ENCODE measurements at places on chromosomes 1 and 21.

DNA sequence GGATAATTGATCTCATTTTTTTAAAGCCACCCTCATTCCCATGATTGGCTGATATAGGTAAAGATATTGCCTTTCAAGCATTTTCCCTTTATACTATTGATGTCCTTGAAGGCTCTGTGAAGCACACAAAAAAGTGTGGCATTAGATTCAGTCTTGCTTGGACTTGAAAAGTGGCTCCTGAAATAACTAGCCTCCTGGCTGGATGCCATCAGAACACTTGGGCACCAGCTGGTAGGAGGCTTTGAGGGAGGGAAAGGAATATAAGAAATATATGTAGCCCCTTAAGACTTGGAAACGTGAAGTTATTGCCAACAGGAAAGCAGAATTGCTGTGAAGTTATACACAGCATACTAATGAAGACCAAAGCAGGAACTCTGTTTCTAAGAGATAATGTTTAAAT, 14.1 kb downstream of the MTR start:
- peak; percentile 34 for DNase-seq

DNA sequence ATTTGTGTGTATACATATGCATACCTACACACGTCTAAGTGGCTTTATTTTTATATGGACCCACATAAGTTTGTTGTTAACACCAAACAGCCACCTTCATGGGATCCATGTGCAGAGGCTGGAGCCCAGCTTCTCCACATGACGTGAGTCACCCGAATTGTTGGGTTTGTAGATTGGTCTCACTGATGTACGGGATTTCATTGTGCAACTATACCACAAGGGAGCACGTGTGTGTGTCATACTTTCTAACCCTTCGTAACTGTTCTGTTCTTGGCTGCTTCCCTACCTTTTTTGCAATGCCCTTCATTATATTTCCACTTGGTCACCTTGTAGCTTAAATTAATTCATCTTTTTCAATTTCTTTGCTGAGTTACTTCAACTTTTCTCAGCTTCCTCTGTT, 21.0 kb downstream of the SPRTN start:
- DNase-seq: no peak

DNA sequence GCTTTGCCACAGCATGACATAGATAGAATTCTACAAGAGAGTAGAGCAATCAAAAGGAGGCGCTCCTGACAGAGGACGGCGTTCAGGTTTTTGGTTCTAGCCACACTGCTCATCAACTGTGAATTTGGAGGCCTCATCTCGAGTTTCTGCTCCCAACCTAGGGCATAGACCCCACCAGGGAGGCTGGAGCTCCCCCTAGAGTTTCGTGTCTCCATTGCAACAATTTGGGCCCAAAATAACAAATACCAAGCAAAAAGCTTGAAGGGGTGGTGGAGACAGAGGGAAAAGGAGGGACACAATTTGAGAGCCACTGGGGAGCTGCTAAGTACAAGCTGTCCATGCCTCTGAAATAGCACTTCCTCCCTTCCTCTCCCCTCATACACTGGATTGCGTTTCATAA, 297.0 kb downstream of the GPATCH2 start:
- DNase-seq: no peak

GRCh38 chr1:36696261-36696940, 213.7 kb upstream of the CSF3R start:
- peak; percentile 99 for DNase-seq

- DNase-seq: no peak
These were observed 21.1 kb upstream of the TBX15 start for GRCh38 chr1:119009312-119009655.

- no peak for DNase-seq
These were observed 15.4 kb downstream of the RABGAP1L start for GRCh38 chr1:174174461-174175329.

DNA sequence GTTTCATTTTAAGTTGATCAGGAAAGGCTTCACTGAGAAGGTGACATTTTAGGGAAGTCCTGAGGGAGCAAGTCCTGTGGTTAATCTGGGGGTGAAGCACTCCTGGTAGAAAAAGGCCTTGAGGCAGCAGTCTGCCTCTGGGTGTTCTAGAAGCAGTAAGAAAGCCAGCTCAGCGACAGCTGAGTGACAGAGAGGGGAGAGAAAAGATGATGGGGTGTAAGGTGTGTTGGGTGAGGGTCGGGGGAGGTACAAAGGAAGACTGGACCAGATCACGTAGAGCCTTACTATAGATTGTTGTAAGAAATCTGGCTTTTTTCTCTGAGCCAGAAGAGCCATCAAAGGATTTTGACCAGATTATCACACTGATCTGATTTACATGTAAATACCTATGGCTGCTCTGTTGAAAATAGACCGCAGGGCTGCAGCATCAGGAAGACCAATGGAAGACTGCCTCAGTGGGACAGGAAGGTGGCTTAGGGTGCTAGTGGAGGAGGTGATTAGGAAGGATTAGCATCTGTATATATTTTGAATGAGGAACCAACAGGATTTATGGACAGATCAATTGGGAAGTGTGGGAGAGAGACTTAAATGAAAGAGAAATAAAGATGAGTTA, 131.2 kb downstream of the CDC7 start:
- no peak for DNase-seq

- no peak for DNase-seq
These were observed 570.3 kb downstream of the LRRIQ3 start for GRCh38 chr1:73627723-73628122.

DNA sequence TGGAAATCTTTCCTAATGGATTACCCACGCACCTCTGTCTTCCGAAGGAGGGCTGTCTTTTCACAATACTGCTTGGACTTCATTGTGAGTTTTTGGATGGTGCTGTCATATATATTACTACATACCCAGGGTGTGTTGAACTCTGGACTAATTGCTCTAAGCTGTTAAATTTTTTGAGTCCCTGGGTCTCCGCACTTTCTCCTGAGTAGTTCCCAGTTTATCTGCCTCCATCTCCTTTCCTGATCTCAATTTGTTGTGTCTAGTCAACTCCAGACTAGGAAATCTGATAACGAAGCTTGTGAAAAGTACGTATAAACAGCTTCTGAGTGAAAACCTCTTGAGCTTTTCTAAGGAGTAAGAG, 211.1 kb downstream of the ROR1 start:
- DNase-seq: no peak

DNA sequence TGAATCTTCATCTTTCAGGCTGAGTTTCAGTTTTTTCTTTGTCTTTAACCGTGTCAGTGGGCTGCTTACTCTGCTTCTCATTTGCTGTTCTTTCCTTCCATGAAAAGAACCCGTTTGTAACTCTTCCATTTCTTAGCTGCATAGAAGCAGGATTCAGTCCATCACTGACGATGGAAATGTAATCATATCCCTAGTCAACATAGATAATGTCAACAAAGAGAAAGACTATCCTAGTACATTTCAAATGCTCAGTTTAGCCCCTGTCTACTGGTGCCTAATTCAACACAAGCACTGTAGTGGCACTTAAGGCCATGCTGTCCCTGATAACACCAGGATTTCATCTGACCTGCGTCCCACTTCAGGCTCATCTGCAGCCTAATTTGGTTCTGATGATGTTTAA, 376 bp downstream of the GBP1 start:
- no peak for DNase-seq

- DNase-seq: no peak
These were observed 2.3 kb upstream of the C1orf35 start for GRCh38 chr1:228105270-228105995.

- DNase-seq: no peak
These were observed 169.8 kb downstream of the C1orf21 start for GRCh38 chr1:184556665-184557064.

GRCh38 chr1:161229896-161230295, 4.0 kb downstream of the TOMM40L start:
- no peak for DNase-seq

DNA sequence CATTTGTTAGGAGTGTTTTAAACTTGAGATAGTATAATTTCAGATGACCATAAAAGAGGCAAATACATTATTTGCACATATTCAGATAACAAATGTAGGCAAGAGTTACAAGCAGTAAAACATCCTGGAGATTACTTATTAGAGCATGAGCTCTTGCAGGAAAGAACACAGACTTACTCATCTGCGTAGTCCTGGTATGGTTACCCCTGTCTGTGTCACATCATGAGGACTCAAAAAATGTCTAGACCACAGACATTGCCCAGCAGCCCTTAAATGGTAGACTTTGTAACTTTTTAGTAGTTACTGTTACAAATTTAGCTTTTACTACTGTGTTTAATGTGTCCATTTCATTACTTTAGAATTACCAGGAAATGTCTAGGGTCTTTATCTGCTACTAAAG, 12.8 kb downstream of the CACHD1 start:
- DNase-seq: no peak

GRCh38 chr1:170284016-170284415, 138.3 kb downstream of the NTMT2 start:
- DNase-seq: no peak

- DNase-seq: no peak
These were observed 170.3 kb downstream of the MIS18A start for GRCh38 chr21:32108566-32108965.

DNA sequence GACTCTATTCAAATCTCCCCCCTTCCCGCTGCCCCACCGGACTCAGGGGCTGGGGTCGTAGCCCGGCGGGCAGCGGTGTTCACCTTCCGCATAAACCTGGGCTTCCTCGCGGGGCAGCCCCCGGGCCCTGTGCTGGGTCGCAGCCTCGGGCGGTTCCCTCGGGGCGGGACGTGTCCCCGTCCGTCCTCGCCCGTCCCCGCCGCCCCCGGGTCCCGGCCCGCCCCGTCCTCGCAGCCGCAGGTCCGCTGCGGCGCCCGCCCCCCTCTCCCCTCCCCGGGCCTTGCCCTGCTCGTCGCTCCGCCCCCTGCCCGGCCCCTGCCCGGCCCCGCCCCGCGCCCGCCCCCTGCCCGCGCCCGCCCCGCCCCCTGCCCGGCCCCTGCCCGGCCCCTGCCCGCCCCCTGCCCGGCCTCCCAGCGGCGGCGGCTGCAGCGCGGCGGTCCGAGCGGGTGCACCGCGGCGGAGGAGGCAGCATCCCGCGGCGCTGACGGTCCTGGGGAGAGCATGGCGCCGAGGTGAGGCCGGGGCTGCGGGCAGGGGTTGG, at the start of gene COL18A1:
COL18A1 (plus strand) TSS at position 436 of the 541 bp plus-strand sequence; CDS start at position 502, 66 bp downstream.
- DNase-seq: no peak

DNA sequence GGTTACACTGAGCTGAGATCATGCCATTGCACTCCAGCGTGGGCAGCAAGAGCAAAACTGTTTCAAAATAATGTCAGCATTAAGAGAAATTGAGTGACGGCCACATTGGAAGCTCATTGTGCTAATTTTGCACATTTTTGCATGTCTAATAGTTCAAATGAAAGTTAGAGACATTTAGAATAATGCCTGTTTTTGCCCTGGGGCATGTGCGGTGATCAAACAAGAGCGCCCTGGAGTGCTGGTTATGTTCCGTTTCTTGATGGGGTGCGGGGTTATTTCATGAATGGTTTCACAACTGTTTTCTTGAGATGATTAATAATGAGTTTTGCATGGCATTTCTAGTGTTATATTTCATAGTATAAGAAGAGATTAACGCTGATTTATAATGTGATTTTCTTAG, 13.1 kb downstream of the OR2T11 start:
- no peak for DNase-seq

- DNase-seq: no peak
These were observed 8.8 kb upstream of the PEAR1 start for GRCh38 chr1:156884560-156885184.

DNA sequence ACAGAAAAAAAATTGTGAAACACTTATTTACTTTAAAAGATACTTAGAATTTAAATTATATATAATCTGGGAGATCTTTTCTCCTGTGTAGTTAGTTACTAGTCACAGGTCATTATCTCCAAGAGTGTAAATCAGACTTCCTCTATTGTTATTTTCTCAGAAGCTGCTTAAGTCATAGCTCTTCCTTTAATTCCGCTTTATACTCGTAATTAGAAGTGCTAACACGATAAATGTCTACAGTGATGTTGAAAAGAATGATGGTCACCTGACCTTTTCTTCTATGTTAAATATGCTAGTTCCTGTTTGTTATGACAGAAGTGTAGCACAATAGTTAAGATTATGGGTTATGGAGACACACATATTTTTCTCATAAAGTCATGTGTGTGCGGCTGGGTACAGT, 123.6 kb downstream of the TGFB2 start:
- no peak for DNase-seq

GRCh38 chr21:32457360-32457840, 44.9 kb downstream of the EVA1C start:
- no peak for DNase-seq

- DNase-seq: no peak
These were observed 135.4 kb upstream of the C8B start for GRCh38 chr1:57101209-57101608.

Measured in NCI-H446 (cell line).